ENCODE measurements at places on chromosomes 16 and 17. TPM values are rescaled to one million over a fixed set of nuclear protein-coding genes. Genes with fewer than 3 reads are reported as not detected.

DNA sequence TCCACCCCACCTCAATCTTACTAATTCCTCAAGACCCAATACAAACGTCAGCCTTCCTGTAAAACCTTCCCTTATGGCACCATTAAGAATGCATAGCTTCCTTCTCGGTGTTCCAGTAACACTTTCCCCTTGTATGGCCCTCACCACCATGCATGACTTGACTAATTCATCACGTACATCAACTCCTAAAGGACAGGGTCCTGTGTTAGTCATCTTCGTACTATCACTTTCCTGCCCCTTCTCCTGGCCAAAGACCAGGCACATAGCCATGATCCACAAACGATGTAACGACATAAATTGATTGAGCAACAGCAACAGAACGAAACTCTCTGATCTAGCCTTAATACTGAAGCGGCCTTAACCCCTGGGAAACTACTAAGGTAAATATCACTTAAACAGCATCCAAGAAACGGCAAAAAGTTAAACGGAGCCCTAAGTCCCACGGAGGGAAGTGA is 612 bp downstream of the PSMD12 start:
- no peak for DNase-seq

The CAPNS2 gene
- 0.21 TPM for polyA plus RNA-seq

The CCL7 gene
- polyA plus RNA-seq = not detected

DNA sequence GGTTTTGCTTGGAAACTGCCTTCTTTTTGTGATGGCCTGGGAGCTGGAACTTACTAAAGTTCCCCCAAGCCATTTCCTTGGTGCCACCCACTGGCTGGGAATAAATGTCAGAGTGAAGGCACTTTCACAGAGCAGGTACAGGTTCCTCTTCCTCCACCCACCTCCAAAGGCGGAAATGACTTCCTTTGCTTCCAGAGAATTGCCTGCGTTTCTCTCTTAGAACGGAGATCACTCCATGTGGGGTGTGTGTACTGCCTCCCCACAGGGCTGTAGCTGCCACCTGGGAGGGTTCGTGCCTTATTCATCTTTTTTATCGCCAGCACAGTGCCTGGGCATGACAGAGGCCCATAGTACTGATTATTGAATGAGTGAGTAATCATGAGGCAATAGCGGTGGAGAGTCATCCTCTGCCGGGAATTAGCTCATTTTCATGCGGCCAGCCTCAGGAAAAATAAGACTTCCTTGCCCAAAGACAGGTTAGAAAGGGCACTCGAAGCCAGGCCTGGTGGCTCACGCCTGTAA is 32.2 kb upstream of the HAS3 start:
- no peak for DNase-seq

GRCh38 chr16:18965555-18965954 is 18.2 kb upstream of the TMC7 start:
- no peak for DNase-seq

- DNase-seq = no peak
Measured at GRCh38 chr16:89354325-89354724, 136.0 kb downstream of the ANKRD11 start.

The KCNJ2 gene
- 3.1 TPM for polyA plus RNA-seq

GRCh38 chr16:14301169-14302030 is 230.3 kb downstream of the MRTFB start:
- DNase-seq = no peak

The CDT1 gene
- polyA plus RNA-seq = 9.5 TPM

The SLC13A2 gene
- polyA plus RNA-seq = 14.3 TPM

DNA sequence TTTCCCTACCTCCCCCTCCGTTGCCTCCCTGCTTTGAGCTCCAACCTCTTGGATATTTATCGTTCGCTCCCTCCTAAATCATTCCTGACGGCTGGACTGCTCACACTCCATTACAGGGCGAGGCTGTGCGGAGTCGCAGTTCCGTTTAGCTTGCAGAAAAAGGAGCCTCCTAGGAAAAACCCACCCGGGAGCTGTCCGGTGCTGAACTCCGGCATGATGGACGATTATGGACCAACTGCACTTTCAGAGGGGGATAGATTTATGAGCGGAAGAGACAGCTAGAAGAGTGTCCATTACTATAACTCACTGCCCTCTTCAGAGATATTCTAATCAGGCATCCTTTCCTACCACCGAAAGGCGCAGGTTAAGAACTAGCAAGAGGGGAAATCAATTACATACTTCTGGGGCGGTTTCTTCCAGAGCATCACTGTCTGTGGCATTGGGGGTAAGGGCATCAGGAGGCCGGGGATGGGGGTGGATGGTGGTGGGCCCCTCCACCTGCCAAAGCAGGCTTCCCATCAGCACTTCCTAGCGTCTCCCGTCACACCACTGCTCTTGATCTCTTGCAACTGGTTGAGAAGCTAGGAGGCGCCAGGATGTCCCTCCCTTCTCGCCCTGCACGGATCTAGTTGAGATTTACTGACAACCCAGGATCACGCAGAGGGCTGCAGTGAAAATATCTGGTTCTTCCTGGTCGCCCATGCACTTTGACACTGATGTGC is 251.2 kb downstream of the ENGASE start:
- DNase-seq = no peak

DNA sequence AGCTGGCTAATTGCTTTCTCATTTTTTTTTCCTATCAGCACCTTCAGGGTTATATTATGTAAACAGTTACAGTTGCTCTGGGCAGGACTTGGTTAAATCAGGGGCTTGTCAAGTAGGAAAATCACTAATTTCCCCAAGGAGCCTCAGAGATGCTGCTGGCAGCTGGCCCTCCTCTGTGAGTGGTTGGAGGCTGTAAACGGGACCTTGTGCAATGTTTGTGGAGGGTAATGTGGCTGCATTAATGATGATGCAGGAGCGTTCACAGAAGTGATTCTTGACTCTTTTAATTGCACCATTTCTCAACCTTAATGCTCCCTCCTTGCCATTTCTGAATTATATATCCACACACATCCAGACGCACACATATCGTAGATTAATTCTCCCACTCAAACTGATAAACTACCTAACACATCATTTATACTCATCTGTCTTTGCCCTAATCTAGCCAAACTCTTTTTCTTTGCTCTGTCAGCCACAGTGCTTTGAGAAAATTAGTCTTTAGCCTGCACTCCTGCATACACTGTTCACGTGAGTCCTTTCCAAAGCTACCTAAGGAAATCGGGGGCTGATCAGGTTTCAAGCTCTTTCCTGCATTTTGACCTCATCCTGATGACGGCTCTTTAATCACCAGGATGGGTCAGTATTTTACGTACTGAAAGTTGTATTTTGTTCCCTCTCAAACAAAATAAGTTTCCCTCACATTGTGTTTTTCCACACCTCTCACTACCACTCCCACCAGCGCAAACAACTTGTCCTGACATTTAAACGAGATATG is 154.4 kb upstream of the PIRT start:
- no peak for DNase-seq

DNA sequence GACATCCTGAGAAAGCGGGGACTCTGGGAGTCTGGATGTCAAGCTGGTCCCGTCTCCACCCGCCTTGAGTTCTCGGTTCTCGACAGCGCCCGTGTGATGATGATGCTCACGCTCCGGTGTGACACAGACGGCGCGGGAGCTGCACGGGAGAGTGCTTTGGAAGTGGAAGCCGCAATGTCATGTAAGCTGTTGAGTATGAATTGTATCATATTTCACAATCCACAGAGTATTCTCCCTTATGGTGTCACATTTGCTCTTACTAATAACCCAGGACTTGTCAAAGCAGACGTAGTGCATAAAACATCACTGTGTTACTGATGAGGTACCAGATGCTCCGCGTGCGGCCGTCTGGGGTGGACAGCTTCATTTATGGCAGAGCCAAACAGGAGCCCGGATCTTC is 217.5 kb upstream of the CHMP6 start:
- no peak for DNase-seq

The KRT9 gene
- not detected for polyA plus RNA-seq

The SCGB1C2 gene
- 1.4 TPM for polyA plus RNA-seq

The ACSM2B gene
- polyA plus RNA-seq = 58.9 TPM

The TEDC2 gene
- polyA plus RNA-seq = 7.3 TPM

The GIT1 gene
- polyA plus RNA-seq = 55.4 TPM

DNA sequence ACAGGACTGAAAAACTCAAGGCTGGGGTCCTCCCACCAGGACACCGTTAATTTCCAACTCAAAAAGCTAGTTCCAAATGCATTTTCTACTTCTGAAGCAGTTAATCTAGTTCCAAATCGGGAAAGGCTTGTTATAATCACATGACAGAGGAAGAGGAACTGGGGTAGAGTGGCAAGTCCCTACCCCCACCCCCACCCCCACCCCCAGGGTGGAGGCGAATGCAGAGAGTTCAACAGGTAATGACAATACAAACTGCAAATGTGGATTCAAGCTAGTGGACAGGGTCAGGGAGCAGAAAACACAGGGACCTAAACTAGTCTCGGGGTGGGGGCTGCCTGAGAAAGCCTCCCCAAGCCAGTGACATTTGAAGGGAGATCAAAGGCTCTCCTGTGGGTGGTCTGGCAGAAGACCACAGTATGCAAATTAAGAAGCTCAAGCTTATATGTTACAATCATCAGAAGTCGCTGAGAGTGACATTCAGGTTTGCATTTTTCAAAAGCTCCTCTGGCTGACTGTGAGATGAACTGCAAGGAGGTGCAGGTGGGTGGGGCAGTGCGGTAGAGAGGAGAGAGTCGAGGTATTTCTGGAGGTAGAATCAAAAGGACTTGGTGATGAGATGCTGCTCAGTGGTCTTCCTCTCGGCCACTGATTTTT is 56.4 kb upstream of the SLC25A19 start:
- DNase-seq = no peak

All from left renal cortex interstitium (tissue), 4 donors.